ENCODE measurements at places on chromosomes 12 and 14.
A peak's percentile ranks its signal among the peaks of the same experiment; 100 is the strongest.

DNA sequence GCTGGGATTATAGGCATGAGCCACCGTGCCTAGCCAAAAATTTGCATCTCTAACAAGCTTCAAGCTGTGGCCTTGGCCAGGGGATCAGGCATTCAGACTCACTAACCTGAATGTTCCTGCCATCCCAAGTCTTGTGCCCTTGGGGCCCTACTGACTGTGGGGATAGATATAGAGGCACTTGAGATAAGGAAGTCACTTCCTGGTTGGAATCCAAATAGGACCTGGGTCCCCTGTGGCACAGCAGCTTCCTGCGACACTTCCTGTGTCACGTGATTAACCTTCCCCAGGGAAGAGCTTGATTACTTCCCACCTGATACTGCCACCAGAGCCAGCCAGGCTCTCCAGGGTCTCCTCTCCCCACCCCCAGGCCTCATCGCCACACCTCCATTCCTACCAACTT is 128.2 kb downstream of the BCL11B start:
- no peak for DNase-seq

- DNase-seq: no peak
These were observed 9.9 kb downstream of the BCL7A start for GRCh38 chr12:122031342-122032216.

DNA sequence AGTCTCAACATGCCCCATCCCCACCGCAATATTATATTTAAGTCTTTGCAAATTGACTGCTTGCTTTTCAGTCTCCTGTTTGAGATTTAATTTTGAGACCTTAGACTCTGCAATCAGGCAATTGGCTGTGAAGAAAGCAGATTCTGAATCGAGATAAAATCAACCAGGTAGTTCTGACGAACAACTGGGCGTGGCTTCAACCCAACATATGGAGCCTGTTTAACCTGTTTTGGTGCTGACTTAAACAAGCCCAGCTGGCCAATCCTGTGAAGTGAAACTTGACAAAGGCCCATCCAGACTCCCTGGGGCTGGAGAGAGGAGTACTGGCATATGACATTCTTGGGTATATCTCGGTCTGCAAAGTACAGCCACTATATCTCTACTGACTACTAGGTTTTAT is 9.8 kb upstream of the CIPC start:
- DNase-seq: peak; percentile 76

- no peak for DNase-seq
These were observed 26.2 kb downstream of the EGLN3 start for GRCh38 chr14:33924566-33925100.

DNA sequence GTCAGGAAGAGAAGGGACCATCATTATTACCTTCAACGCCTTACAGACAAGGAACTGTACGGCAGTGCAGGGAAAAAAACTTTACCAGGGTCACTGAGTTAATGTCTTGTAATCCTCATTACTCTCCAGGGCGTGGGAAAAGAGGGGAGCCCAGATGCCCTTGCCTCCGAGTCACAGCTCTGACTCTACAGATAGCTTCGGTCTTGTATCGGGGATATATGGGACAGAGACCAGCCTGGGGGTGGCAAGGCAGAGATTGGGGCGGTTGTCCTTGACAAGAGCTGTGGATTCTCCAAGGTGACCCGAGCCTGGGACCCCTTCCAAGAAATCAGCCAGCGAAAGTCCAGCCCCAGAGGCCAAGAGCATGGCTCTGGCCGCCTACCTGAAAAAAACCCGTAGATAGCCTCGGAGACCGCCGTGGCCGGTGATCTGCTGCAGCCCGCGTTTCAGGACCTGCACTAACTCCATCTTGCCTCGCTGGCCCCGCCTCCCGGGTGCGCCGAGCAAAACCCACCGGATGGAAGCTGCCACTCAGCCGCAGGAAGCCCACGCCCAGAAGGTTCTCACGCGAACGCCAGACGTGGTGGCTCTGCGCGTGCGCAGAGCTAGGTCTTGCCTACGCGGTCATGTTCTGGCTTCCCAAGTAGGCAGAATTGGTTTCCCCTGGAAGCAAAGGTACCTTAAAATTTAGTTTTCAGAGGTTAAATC is at the start of gene NDUFA12:
NDUFA12 (minus strand) TSS at position 485 of the 708 bp plus-strand sequence; CDS start at position 468, 17 bp downstream.
- DNase-seq: peak; percentile 86

GRCh38 chr14:91228112-91229004 is 16.1 kb downstream of the GPR68 start:
- no peak for DNase-seq

DNA sequence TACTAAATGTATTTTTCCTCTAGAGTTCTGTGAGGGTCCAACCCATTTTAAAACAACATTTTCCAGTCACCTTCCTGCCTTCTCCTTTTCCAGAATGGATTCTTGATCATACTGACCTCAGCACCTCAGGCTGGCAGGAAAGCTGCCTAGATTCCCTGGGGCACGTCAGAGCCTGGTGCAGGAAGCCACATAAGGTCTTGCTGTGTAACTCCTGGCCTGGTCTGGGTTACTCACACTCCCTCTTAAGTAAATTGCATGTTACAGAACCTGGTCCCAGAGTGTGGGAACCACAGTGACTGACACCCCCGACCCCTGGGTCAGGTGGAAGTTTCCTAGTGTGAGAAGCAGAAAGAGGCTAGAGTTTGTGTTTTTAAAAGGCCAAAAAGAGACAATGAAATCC is 209.8 kb downstream of the SPTSSA start:
- DNase-seq: no peak

- DNase-seq: no peak
These were observed 745.8 kb downstream of the TRHDE start for GRCh38 chr12:73017981-73018380.

DNA sequence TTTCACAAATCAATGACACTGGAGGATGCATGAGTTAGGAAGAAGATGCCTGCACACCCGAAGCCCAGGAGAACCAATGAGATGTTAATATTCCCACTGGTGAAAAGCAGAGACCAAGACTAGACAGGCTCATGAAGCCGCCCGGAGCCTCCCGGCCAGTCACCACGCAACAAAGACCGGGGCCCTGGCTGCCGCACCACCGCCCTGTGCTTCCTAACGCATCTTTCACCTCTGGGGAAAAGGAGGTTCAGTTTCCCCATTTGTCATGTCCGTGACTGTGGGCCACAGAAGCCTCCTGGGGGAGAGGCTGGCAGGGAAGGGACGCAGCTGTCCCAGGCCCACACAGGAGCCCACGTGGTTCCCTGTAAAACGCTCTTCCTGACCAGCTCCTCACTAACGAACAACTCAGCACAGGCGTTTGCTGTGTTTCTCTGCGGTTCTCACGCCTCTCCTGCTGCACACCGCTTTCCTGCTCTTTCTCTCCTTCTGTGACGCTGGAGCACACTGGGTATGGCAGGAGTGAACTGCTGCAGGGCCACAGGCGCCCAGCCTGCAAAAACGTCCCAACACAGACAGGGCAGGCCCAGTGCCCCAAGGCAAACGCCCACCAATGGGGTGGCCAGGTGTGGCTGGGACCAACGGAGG is 10.8 kb downstream of the RIMBP2 start:
- DNase-seq: no peak

DNA sequence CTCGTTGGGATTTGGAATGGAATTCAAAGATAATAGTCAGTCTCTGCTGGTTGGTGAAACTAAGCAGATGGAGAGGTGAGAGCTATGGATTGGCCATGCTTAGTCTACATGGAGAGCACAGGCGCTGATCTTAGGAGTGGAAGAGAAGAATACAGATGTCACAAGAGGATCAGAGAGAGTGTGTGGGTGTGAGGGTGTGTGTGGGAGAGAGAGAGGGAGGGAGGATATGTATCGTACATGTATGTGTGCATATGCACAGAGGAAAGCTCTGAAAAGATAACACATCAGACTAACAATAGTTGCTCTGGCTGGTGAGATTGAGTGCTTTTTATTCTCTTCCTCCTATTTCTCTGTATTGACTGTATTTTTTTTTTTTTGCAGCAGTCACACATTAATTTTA is 686.2 kb upstream of the TBX3 start:
- no peak for DNase-seq

DNA sequence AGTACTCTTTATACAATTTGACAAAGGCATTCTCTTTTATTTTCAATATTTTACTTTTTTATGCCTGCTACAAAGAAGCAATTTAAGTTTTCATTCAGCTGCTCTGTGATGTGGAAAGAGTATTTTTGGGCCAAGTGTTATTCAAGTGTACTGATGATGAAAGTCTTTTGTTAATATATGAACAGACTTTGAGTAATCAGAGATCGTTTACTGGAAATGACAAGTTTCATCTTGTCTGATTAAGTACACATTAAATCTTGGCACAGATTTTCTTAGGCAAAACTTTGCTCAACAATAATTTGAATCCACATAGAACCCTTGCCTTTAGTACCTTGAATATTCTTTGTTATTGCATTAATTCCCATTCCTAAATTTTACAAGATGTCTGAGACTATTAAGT is 13.3 kb upstream of the PZP start:
- DNase-seq: no peak

- no peak for DNase-seq
These were observed 706 bp downstream of the PRMT5 start for GRCh38 chr14:22928237-22929103.

- no peak for DNase-seq
These were observed 45.8 kb upstream of the CNTN1 start for GRCh38 chr12:40646456-40646855.

- no peak for DNase-seq
These were observed 23.9 kb downstream of the DUSP6 start for GRCh38 chr12:89328151-89329030.

DNA sequence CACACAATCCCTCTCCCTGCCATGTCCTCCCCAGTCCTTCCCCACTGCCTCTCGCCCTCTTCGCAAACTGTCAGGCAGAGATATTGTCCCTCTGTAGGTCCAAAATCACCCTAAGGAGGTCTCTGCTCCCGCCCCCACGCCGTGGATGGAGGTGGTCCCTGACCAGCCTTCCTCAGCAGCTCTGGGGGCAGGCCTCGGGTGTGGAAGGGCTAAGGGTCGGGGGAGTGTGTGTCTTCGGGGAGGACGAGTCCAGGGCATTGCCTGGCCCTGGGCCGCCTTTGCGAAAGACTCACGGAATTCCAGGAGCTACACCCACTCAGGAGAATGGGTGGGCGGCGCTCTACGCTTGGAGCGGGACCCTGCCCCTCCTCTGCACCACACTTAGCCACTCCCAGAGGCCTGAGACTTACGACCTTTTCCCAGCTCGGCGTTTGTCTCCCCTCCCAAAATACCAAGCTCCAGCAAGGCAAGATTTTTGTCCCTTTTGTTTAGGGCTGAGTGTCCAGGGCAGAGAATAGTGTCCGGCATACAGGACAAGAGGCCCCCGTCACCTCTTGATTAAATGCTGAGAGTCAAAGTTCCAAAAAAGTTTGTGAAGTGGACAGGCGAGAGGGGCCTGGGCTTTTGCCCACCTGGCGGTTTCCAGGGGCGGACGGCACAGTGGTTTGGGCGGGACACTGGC is 881 bp downstream of the PYGL start:
- DNase-seq: no peak
